ENCODE measurements at places on chromosomes 6 and 20.

DNA sequence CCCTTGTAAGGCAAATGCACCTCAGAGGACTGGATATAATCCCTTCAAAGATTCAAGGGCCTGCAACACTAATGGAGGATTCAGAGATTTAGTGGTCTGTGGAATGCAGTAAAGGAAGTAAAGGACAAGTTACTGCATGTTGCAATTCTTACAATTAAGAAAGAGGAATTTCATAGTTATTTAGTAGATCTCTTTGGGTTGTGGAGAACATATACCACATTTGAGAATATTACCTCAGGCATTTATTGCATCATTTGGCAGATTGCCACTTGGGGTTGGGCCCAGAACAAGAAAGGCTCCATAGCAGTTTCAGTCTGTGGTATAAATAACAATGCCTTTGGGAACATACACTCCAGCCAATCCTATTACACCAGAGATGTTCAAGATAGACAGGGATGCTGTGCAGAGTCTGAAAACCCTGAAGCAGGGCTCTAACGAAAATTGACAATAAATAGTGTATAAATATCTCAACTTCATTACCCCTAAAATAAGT, 20.9 kb upstream of the EPM2A start:
- DNase-seq: no peak

GRCh38 chr6:9346923-9347322, 911.6 kb upstream of the SLC35B3 start:
- DNase-seq: peak; percentile 63

GRCh38 chr6:25617997-25618396, 34.0 kb upstream of the SCGN start:
- no peak for DNase-seq

DNA sequence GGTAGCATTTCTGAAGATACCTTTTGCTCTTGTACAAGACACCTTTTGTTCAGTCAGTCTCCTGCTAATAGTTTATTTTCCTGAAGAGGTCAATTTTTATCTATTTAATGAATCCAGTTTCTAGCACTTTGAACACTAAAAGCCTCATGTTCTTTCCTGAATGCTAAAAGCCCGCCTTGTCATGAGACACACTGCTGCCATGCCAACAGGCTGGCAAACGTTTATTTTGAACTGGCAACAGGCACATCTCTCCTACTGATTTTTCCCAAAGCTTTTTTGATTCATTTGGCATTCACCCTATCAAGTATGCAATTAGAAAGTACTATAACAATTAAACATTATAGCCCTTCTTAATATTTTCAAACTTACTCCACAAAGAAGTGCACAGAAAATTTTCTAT, 421.2 kb upstream of the EYS start:
- no peak for DNase-seq

GRCh38 chr6:78462728-78463127, 404.6 kb upstream of the IRAK1BP1 start:
- no peak for DNase-seq

DNA sequence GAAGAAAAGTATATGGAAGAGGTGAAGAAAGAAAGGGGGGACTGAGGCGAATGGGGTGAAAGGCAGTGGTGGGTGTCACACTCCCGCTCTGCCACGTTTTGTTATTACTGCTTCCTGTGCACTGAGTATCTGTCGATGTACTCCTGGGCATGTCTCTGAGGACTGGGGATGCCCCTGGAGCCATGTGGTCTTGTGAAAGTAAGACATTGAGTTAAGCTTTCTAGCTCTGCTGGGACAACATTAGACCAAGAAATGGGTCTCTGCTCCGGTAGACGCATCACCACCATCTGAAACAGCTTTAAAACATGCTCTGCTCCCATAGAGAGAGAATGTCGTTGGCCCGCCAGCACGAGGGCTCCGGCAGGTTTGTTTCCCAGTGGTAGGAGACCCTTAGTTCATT, 40.0 kb downstream of the IRF4 start:
- DNase-seq: no peak

GRCh38 chr20:818001-818664, 15.4 kb upstream of the FAM110A start:
- DNase-seq: no peak

DNA sequence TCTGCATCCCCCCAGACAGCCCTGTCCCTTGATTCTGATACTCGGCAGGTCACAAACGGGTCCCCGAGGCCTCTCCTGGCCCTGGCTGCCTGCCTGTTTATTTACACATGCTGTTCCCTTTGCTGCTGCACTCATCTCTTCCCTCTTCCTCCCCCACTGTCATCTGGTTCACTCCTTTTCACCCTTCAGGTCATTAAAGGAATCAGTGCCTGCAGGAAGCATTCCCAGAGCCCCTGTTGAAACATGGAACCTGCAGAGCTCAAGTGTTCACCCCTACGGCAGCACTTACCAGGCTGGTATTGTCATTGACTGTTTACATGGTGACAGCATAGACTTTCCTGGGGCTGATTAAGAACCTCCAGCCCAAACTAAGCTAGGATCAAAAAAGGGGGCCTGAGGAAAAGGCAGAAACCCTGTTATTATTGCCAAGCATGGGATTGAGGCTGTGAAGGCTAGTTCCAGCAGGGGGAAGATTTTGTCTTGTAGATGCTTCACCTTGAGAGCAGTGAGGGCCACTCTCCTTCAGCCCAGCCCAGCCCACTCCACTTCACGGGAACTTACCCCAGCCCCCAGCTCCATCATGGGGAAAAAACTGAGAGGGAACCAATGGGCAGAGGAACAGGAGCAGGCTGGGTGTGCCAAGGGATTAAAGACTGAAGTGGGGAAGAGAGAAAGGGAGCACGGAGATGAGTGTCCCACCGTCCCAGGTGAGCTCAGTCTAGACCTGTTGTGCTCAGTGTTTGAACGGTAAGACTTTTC, 73.2 kb downstream of the JPH2 start:
- no peak for DNase-seq

DNA sequence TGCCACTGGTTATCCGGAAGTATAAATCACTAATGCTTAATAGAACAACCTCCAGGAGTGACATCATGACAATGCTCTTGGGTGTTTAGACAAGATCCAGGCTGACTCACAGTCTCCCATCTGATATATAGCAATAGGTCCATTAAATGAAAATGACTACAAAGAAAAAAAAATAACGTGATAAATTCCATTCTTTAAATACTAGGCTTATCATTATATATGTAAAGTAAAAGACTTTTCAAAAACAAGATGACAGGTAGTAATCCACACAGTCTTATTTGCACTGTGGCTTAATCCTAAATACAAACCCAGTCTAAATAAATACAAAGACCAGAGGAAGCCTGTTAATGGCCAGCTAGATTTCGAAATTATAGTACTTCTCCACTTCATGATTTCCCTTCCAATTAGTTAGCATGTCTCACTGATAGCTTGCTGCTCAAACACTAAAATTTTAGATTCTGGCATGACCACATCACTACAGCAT, 149.1 kb upstream of the BEND3 start:
- no peak for DNase-seq

DNA sequence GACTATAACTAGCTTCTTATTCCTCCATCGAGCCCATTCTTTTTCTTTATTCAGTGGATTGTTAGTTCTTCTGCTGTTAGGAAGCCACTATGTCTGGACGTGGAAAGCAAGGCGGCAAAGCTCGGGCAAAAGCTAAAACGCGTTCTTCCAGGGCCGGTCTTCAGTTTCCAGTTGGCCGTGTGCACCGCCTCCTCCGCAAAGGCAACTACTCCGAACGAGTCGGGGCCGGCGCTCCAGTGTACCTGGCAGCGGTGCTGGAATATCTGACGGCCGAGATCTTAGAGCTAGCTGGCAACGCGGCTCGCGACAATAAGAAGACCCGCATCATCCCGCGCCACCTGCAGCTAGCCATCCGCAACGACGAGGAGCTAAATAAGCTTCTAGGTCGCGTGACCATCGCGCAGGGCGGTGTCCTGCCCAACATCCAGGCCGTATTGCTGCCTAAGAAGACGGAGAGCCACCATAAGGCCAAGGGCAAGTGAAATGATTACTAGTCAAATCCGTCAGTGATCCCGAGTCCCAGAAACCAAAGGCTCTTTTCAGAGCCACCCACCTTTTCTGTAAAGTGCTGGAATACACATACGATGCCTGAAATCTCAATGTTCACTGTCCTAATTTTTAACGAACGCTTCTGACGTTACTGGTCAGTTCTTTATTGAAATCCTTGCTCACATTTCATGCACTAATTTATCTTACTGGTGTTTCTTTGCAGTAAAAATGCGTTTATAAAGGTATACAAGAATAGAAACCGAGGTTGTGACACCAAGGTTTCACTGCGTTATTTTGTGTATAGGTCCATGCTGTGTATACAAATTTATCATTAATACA, 129.9 kb downstream of the HFE start:
- peak; percentile 95 for DNase-seq

DNA sequence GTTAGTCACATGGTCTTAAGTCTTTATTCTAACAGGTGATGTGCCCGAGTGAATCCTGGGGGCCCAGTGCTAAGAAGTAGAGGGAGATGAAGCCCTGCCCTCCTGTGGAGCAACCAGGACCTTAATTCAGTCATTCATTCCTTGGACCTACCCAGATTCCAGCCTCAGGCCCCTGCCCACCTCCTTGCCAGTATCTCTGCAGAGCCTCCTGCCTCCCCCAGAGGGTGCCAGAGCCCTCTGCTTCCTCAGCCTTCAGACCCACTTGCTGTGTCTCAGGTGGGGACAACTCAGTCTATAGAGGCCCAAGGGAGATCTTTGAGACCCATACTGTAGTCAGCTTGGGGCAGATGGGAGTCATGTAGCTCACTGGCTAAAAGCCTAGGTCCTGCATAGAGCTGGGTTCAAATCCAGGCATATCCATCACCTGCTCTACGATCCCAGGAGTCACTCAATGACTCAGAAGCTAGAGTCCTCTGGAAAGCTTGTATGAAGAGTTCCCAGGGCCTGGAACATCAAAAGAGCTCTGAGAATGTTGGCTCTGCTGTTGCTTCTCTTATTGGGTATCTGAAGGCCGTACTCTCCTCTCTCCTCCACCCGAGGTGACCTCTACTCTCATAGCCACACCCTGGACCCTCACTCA, 3.9 kb upstream of the SIGLEC1 start:
- DNase-seq: peak; percentile 84

DNA sequence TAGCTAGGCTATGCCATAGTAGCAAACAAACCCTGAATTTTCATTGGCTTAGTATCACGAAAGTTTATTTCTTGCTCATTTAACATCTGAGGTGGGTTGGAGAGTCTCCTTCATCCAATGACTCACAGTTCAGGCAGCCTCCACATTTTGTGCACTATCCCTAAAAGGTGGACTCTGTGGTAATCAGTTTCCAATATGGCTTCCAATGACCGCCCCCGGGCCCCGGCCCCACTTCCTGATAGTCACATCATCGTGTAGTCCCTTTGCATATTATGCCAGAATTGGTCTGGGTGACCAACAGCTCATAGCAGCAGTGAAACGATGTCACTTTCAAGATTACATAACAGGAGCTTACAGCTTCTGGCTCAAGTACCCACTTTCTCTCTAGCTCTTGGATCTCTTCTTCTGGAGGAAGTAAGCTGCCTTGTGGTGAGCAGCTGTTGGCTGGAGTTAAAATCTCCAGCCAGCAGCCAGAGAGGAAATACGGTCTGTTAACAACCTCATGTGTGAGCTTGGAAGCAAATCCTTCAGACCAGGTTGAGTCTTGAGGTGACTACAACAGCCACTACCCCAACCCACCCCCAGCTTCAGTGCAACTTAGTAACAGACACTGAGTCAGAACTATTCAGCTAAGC, 7.8 kb downstream of the HCRTR2 start:
- no peak for DNase-seq

- DNase-seq: peak; percentile 32
Measured at GRCh38 chr6:37017606-37018197, 12.2 kb downstream of the FGD2 start.

DNA sequence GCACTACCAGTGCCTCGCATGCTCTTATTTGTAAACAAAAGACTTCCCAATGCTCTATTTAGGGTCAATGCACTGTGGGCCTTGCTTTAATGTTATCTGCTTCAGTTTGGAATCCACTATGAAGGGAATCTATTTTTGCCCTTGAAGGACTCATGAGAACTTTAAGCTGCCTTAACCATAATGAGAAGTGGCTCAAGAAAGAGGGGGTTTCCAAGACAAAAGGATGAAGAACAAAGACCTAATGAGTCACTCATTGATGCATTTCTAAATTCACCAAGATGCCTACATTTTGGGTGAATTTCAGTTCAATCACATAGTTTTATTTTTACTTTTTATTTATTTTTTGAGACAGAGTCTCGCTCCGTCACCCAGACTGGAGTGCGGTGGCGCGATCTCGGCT, 228.2 kb downstream of the LY86 start:
- no peak for DNase-seq

- peak; percentile 52 for DNase-seq
Measured at GRCh38 chr6:17469006-17469832, 75.8 kb downstream of the CAP2 start.

GRCh38 chr6:30113003-30113759, at the start of gene TRIM31:
TSS of gene TRIM31 (minus strand) at chr6:30113090. CDS start at chr6:30112805, 285 bp downstream.
- DNase-seq: no peak

GRCh38 chr6:83867043-83867442, 7.6 kb downstream of the CYB5R4 start:
- DNase-seq: no peak

DNA sequence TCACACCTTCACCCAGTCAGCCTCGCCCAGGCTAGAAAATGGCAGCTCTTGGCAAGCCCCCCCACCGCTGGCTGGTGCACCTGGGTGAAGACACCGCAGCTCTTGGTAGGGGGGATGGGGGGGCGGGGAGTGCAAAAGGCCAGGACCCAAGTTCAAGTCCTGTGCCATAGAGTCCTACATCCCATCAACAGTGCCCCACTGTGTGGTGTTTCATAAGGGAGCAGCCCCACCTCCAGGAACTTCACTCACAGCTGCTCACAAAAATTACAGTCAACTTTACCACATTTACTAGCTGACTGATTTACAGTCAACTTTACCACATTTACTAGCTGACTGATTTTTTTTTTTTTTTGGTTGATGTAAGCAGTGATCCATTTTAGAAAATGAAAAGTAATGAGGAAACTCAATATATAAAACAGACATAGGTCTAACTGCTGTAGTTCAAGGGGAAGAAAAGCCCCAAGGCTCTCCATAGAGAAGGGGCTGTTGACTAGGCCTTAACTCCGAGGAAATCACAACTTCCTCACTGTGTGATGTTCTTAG, 208.9 kb upstream of the SNX9 start:
- no peak for DNase-seq

DNA sequence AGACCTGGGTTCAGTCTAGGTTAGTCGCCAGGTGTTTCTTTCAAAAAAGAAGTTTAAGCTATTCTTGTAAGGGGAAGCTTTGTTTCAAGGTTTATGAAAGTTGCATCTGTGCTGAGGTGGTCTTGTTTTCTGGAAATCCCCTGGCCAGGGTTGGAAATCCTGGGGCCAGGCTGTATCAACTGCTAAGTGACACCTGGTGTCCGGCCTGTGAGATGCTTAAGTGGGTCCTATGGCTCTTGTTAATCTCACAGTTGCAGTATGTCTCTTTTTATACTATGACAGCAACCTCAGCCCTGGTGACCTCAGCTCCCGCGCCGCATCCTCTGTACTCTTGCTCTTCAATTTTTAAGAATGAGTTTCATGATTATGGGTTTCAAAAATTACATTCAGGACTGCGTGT, 72.0 kb downstream of the CHMP4B start:
- DNase-seq: no peak

- DNase-seq: peak; percentile 44
Measured at GRCh38 chr20:39960522-39961428, 728.3 kb downstream of the MAFB start.

Measured in GM23338 (cell line).